ENCODE measurements at places on chromosomes 2 and 18. TPM values are rescaled to one million over a fixed set of nuclear protein-coding genes. Genes with fewer than 3 reads are reported as not detected.

DNA sequence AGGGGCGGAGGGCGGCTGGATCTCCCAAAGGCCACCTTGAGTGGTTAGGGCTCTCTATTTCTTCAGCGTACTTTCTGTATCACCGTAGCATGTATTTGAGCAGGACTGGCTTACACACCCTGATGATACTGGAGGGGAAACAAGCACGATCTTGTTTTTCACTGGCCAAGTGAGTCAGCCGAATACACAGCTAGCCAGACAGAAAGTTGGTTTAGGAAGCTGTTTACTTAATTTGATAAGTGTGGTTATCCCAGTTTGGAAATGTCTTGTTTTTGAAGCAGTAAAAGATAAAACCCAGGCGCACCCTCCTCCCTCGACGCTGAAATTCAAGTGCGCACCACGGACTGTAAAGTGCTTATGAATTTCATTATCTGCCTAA is 582 bp downstream of the RIOK3 start:
- DNase-seq = peak; percentile 69

GRCh38 chr2:177143444-177143843 is 69.2 kb upstream of the HNRNPA3 start:
- DNase-seq = peak; percentile 54

Gene OBSL1
- 44.2 TPM for total RNA-seq

Gene CCDC74A
- 10.4 TPM for total RNA-seq

GRCh38 chr2:221731432-221732145 is 159.5 kb upstream of the EPHA4 start:
- no peak for DNase-seq

- no peak for DNase-seq
Measured at GRCh38 chr2:73250872-73251846, 17.1 kb downstream of the CCT7 start.

Data from M059J (cell line).